ENCODE measurements at places on chromosomes 5 and 9. TPM values are rescaled to one million over a fixed set of nuclear protein-coding genes. Genes with fewer than 3 reads are reported as not detected.

DNA sequence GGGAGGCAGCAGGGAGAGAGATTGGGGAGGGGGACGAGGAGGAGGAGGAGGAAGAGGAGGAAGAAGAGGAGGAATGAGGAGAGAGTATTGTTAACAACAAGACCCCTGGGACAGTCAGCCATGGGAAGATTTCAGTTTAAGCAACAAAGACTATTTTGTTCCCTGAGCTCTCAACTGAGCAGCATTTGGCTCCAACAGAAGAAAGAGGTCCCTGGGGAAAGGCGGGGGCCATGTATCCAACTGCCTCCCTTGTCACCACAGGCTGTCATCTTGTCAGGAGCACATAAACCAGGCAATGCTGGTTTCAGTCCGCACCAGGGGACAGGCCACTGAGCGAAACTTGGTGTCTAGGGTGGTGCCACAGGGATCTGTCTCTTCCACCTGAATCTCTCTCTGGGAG, 316.1 kb downstream of the TLE1 start:
- DNase-seq, result no peak

- no peak for DNase-seq
Observed at GRCh38 chr9:109922617-109923470, 142.8 kb downstream of the PALM2AKAP2 start.

Gene IFNA21
- total RNA-seq, result not detected

Gene ZFP37
- total RNA-seq, result 22.8 TPM

Gene GFI1B
- total RNA-seq, result 0.41 TPM

Gene ORM2
- total RNA-seq, result not detected

DNA sequence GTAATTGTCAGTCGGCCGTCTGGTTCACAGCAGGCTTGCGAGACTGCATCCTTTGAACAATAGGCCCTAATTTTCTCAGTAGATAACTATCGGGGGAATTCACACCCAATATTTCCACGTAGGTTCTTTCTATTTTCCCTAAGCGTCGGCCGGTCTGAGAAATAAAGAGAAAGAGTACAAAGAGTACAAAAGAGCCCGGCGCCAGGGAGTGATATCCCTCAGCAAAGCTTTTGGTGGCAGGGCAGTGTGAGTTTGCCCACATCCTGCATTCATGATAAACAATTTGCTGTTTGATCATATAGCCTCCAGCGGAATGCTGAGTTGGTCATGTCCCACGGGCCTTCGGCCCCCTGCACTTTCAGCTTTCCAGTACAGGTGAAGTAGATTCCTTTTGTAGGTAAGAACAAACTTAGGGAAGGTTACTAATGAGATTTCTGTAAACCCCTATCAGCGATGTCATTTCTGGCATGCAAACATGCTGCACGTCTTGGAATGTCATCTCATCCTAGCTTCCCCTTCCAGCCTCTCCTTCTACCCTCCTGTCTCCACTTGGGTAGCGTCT, 4.7 kb upstream of the PTGR1 start:
- no peak for DNase-seq

DNA sequence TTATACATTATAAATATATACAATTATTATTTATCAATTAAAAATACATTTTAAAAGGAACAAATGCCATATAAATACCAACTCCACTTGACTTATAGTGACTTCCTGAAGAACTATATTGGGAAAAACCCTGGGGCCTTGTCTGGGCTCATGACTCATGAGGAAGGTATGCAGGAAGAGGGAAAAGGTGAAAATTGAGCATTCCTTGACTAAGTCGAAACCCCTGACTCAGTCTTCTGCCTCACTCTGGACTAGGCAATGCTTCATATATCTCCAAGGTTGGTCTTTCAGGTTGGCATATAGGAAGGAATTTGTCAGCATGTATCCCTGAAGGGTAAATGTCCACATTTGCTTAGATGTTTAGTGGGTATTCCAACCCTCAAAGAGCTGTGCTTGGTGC, 78.5 kb downstream of the SH3TC2 start:
- no peak for DNase-seq

GRCh38 chr5:171268700-171269620, 40.1 kb upstream of the TLX3 start:
- no peak for DNase-seq

- no peak for DNase-seq
Observed at GRCh38 chr5:59608745-59609144, 284.8 kb downstream of the PDE4D start.

DNA sequence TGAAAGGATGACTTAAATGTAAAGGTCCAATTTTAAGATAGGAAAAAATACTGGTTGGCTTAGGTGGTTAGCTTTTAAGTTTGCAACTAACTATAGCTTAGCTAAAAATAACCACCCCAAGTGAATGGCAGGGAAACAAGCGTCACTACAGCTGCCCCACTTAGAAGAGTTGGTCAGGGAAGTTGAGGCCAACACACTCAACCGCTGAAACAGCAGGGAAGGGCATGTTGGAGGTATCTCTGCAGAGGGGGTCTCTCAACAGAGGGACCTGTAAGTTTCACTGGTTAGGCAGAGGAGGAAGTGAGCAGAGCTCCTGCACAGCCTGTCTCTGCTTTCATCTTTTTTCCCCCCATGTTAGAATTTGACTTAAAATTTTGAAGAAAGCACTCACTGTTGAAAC, 75.3 kb downstream of the LHFPL2 start:
- no peak for DNase-seq

Data from frontal cortex (tissue), 4 donors.